ENCODE measurements at places on chromosomes 6 and 20. TPM values are rescaled to one million over a fixed set of nuclear protein-coding genes. Genes with fewer than 3 reads are reported as not detected.

DNA sequence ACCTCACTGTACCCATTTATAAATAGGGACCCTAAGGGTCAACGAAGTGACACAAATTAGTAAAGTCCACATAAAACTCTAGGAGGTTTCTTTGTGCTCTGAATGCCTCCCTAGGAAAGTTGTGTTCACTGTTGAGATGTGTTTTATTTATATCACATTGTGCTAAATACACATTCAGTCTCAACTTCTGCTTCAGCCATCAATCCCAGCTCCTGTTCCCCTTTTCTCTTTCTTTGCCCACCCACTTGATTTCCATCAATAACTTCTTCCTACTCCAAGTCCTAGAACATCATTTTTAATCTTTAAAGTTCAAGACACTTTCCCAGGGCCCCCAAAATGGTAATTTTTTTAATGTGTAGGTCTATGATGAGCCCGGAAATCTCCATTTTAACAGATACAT lies 208.3 kb upstream of the RAB32 start:
- no peak for DNase-seq

DNA sequence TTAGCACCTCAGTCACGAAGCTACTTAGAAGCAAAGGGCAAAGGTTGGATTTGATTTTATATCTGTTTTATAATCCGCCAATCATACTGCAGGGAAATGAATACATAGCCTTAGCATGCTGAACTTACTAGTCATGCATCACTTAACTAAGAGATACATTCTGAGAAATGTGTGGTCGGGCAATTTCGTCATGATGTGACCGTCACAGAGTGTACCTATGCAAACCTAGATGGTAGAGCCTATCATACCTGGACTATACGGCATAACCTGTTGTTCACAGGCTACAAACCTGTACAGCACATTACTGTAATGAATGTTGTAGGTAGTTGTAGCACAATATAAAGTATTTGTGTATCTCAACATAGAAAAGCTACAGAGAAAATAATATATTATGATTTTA lies 345.2 kb upstream of the RGS17 start:
- no peak for DNase-seq

Gene SYCP2L
- total RNA-seq, result not detected

Gene PCK1
- not detected for total RNA-seq

GRCh38 chr6:10522929-10523573 lies 1.9 kb downstream of the GCNT2 start:
- no peak for DNase-seq

Measured in CD8-positive, alpha-beta T cell (primary cell).